Stimulated activated CD8-positive, alpha-beta memory T cell treated with anti-CD3 and anti-CD28 coated beads, Interleukin-4, amount 100 ng/mL, for 4 hours (primary cell): ENCODE measurements at places on chromosomes 6 and 20.

DNA sequence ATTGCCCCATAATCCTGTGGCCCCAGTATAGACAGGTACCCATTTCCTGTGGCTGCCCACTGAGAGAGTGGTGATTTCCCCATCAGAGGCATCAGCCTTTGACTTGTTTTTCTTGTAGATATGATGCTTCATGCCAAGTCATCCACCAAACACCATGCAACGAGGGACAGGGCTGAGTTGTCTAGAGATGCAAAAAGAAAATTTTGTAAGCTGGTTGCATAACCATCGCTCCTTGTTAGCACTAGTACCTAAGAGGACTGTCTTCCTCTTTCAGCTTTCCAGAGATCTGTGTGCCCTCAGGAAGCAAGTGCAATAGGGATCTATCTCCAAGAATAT is 166.8 kb downstream of the BCAS1 start:
- no peak for DNase-seq

GRCh38 chr6:111657146-111657545 is 51.5 kb upstream of the TRAF3IP2 start:
- DNase-seq = no peak

GRCh38 chr6:15152700-15153099 is 93.2 kb upstream of the JARID2 start:
- DNase-seq = no peak

- no peak for DNase-seq
These were observed 129.6 kb downstream of the TAF4 start for GRCh38 chr20:61935926-61936700.

- no peak for DNase-seq
These were observed 150.8 kb upstream of the FLRT3 start for GRCh38 chr20:14488212-14488611.

GRCh38 chr20:31472395-31473330 is 2.3 kb downstream of the DEFB124 start:
- DNase-seq = no peak

- DNase-seq = no peak
These were observed 94.4 kb downstream of the LAMP5 start for GRCh38 chr20:9608639-9609340.

DNA sequence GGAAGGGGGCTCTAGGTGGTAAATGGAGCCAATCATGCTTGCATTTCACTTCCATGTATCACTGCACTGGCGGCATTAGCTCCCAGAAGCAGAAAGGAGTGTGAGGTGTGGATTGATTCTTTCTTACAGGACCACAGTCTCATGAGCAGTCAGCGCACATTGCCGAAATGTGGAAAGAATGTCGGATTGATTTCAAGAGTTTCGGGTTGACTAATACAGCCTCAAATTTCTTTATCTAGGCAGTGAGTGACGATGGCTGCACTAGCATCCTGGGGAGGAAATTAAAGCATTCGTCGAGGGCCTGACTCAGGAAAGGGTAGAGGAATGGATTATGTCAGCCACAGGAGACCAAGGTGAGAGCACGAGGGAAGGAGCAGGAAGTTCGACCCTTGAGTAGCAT is 222.8 kb upstream of the CDYL start:
- no peak for DNase-seq

GRCh38 chr6:170173335-170173881 is 117.5 kb downstream of the DLL1 start:
- DNase-seq = no peak

GRCh38 chr20:43549416-43550065 is 9.3 kb upstream of the SGK2 start:
- no peak for DNase-seq

DNA sequence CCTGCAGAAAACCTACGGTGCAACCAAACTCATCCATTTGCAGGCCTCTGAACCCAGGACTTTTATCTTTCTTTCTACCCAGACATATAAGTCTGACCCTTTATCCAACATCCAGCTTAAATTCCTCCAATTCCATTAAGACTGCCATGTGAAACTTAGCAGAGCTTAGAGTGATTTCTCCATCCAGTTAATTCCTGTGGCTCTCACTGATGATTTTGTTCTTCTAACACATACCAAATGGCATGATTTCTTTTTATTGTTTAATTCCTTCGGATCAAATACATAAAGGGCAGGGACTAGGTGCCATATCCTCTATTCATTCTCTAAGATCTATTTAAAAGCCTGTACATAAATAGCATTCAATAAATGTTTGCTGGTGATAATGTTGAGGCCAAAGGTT is 92.9 kb downstream of the TASP1 start:
- no peak for DNase-seq

DNA sequence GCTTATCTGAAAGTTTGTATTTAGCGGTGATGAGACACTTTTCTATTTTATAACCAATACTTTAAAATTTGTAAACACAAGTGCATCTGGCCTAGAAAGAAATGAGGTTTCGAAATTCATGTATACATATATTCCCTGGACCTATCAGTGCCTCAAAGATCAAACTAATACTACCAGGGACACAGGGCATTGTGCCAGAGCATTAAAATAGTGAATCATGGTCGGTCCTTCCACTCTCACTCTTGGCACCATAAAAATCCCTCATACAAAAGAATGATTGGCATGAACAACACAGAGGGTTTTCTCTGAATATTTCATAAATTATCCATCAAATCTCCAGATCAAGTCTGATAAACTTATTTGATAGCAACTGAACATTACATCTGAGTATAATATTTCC is 62.0 kb downstream of the MMUT start:
- DNase-seq = no peak

DNA sequence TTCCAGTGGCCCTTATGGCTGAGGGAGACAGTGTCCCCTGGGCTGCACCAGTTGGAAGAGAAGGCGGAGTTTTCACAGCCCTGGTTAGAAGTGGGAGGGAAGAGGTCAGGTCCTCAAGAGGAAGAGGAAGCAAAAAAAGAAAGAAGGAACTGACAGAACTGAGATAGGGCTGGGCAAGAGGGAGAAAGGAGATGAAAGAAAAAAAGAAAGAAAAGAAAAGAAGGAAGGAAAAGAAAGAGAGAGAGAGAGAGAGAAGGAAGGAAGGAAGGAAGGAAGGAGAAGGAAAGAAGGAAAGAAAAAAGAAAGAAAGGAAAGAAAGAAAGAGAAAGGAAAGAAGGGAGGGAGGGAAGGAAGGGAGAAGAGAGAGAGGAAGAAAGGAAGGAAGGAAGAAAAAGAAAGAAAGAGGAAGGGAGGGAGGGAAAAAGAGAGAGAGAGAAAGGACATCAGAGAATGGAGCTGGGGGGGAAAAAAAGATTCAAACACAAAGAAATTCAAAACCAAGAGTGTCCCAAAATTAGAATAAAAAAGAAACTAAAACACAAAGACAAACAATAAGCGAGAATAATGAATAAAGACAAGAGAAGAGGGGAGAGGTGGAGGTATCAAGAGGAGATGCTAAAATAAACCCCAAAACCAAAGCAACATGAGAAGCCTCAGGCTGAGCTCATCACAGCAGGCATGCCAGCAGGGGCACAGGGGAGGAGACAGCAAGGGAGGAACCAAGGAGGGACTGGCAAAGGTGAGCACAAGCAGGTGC is 5.3 kb upstream of the FUCA2 start:
- no peak for DNase-seq

GRCh38 chr6:54018722-54019121 is 92.5 kb upstream of the MLIP start:
- DNase-seq = no peak

DNA sequence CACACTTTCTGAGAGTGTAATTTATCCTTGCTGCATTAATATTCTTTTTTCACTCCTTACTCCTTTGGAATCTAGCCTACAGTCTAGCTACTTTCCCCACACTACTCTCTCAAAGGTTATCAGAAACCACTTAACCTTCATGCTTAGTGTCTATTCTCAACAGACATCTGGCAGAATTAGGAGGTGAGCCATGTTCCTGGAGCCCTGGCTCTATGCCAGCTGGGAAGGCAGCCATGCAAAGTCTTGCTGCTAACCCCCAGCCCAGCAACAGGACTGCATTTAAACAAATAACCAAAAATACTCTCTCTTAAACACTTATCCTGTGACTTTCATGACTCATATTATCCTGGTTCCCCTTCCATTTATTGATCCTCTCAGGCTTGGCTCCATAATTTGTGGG is 260.2 kb downstream of the BCKDHB start:
- DNase-seq = no peak

DNA sequence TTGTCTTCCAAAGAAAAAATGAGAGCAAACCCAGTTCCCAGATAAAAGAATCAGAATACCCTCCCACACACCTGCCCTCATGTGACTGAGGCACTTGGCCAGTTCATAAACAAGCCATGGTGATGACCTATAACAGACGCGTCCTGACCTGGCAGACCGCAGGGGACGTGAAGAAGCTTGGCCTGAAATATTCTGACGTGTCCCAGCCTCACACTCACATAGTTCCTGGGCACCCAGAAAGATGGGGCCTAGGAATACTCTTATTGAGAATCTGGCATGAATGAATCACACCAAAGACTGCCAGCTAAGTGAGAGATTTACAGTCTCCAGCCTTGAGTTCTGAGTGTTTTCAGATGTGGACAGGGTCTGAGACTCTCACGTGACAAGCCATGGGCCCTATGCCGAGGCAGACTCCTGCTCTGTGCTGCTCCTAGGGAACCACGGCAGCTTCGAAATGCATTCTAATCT is 17.2 kb upstream of the MAP3K4 start:
- no peak for DNase-seq

DNA sequence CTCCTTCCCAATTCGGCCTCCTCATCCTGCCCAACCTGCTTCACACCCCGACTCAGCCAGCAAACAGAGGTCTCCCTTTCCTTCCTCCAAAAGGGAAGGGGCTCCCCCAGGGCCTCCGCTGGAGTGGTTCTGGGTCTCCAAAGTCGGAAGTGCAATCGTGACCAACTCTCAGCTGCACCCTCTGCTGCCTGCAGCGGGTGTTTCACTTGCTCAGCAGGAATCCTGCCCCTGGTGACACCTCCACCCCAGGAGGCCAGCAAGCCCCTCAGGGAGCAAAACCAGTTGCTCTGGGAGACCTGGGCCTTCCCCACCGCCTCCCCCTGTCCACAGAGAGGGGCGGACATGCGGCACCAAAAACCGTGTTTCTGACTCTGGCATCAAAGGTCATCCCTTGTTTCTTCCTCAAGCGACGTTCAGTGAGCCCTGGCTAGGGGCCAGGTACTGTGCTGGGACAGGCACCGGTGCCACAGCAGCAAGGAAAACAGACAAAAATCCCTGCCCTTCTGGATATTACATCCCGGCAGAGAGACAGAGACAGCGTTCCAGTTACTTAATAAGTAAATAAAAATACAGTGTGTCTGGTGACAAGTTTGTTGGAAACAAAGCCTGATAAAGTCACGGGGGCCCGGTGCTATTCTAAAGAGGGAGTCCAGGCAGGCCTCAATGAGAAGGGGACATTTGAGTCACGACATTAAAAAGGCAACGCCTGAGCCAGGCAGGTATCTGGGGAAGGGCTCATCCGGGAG is 219.0 kb downstream of the BMP7 start:
- no peak for DNase-seq

- no peak for DNase-seq
These were observed 159.5 kb downstream of the VEGFA start for GRCh38 chr6:43929511-43929910.

DNA sequence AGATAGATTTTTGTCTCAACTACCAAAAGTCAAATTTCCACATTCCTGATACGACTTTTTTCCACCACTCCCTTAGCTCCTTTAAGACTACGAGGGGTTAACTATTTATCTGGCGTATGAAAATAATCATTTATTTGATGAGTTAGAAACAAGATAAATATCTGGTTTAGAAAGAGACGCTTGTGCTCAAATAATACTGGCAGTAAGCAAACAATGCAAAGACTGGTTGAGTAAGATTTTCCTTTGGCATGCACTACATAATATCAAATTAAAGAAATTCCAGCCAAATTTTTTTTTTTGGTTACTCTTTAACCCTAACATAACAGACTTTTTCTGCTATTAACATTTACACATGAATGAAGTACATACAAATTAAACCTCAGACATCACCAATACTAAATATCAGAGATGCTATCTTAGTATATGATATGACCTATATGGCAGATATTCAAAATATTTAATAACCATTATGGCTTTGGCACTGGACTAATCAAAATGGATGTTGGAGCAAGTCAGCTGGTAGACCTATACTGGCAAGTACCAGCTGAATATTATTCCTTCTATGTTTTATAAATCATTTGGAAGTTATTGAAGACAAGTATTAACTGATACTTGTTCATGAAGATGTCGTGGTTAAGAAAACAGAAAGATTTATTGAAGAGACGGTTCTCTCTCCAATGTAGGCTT is 345.3 kb downstream of the TFAP2B start:
- DNase-seq = no peak

GRCh38 chr20:2507875-2508630 is 662 bp downstream of the ZNF343 start:
- DNase-seq = no peak

- DNase-seq = no peak
These were observed 114.1 kb downstream of the CD83 start for GRCh38 chr6:14231501-14232280.

DNA sequence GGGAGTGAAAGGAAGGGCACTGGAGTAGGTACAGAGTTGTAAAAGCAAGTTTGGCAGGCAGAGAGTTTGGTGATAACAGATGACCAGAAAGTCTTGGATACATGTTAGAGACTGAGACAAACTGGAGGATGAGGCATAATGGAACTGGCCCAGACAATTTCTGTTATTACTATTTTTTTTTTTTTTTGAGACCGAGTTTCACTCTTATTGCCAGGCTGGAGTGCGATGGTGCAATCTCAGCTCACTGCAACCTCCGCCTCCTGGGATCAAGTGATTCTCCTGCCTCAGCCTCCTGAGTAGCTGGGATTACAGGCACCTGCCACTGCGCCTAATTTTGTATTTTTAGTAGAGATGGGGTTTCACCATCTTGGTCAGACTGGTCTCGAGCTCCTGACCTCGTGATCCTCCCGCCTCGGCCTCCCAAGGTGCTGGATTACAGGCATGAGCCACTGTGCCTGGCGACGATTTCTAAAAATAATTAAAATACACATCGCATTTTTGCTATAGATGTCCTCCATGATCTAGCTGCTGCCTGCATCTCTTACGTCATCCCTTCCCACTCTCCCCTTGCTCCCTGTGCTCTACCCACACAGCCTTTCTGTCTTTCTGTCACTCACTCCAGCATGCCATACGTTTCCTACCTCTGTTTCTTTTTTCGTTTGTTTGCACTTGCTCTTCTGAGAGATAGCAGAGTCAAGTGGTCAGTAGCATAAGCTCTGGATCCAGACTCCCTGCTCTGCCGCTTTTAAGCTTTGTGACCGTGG is 23.5 kb downstream of the MAPK14 start:
- no peak for DNase-seq
